Bronchial smooth muscle cell (primary cell): ENCODE measurements at places on chromosomes 4 and X. TPM values are rescaled to one million over a fixed set of nuclear protein-coding genes. Genes with fewer than 3 reads are reported as not detected.

Gene GPC3
- total RNA-seq = 0.63 and 7.6 TPM in 2 replicates

Gene NEXMIF
- not detected in 2 replicates for total RNA-seq

Gene ARR3
- not detected in 2 replicates for total RNA-seq

Gene FGF16
- 0.09 and 0.32 TPM in 2 replicates for total RNA-seq

Gene DACH2
- under 0.01 TPM in 1 of 2 replicates, not detected in the other for total RNA-seq

Gene AFM
- not detected in 2 replicates for total RNA-seq

Gene IL3RA
- not detected in 2 replicates for total RNA-seq

Gene IL21
- not detected in 2 replicates for total RNA-seq

Gene STATH
- total RNA-seq = not detected in 2 replicates

Gene GYPE
- total RNA-seq = 0.32 and 1.3 TPM in 2 replicates

Gene HTN1
- total RNA-seq = not detected in 2 replicates

Gene S100P
- total RNA-seq = 0.32 and 1.4 TPM in 2 replicates

Gene FAM120C
- total RNA-seq = 2.6 and 4.6 TPM in 2 replicates

Gene IQCM
- total RNA-seq = 0.09 and 0.16 TPM in 2 replicates

Gene TRAM1L1
- total RNA-seq = 2.2 and 3.3 TPM in 2 replicates

Gene GTPBP6
- 37.5 and 44.9 TPM in 2 replicates for total RNA-seq

Gene C1QTNF7
- 1.2 and 3.0 TPM in 2 replicates for total RNA-seq

Gene SPOCK3
- 0.32 and 1.3 TPM in 2 replicates for total RNA-seq

Gene ZC4H2
- 4.6 and 5.2 TPM in 2 replicates for total RNA-seq

Gene CTAG1A
- not detected in 2 replicates for total RNA-seq

Gene P2RY8
- not detected in 2 replicates for total RNA-seq

Gene OPRPN
- not detected in 2 replicates for total RNA-seq
